SK-N-MC (cell line): ENCODE measurements at places on chromosomes 2 and 18.
A peak's percentile ranks its signal among the peaks of the same experiment; 100 is the strongest.

DNA sequence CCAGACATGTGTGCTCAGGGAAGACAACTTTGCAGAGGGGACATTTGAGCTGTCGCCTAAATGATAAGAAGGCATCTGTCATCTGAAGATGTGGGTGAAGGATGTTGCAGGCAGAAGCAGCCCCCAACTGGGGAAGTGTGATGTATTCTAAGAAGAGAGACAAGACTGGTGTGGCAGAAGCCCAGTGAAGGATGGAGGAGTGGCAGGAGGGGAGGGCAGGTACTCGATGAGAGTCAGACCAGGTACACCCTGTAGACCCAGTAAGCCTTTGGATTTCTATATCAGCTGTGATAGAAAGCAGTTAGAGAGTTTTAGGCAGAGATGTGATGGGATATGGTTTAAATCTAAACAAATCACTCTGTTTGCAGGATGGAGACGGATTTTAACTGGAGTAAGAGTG, 19.2 kb downstream of the SLC14A2 start:
- DNase-seq, result no peak

GRCh38 chr18:7671105-7671504, 104.0 kb downstream of the PTPRM start:
- DNase-seq, result no peak

DNA sequence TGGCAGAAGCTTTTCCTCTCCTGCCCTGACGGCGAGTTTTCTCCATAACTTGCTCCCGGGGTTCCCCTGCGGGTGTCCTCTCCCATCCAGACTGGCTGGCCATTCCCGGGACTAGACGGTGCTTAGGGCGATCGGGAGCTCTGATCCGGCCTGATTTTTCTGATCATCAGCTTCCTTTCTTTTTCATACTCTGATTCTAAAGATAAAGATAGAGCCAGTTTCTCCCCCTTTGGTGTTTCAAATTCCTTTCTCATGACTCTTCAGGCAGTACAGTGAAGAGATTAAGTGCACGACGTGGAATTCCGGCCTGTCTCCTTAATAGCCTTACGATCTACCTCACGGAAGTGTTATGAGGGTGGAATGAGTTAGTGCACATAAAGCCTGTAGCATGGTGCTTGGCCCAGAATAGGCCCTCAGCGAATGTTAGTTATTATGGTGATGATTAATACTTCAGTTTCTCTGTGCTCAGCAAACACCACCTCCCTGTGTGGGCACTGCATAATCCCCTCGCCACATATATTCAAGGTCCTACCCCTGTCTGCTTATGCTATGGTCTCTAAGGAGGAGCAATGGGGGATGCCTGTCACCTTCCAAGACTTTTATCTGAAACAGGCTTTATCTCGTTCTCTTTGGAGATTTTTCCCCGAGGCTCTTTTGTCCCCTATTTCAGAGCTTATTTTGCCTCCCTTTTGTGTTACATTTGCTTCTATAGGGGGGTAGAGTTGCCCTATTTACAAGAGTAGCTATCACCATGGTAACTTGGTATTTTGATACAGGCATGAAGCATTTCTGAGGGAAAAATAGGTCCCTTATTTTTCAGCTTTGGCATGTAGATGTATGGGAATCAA, 254.8 kb downstream of the CDH2 start:
- no peak for DNase-seq

DNA sequence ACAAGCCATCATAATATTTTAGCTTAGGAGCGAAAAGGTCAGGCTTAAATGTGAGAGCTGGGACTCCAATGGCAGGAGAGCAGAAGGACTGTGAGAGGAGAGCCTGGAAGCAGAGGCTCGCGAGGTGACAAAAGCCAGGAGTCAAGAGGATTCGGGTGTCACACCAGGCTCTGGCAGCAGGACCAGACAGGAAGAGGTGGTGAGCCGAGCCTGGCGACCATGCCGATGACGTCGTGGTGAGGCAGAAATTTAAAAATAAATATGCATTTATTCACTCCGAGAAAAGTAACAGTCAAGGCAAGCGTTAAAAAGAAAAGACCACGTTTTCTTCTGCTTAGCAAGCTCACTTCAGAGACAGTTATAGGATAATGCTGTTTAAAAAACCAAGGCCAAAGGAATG, 31.3 kb upstream of the ZNF236 start:
- DNase-seq, result no peak

- DNase-seq, result no peak
Measured at GRCh38 chr2:162233197-162233596, 10.0 kb downstream of the FAP start.

GRCh38 chr2:10963155-10963554, 51.4 kb downstream of the KCNF1 start:
- DNase-seq, result peak; percentile 2

DNA sequence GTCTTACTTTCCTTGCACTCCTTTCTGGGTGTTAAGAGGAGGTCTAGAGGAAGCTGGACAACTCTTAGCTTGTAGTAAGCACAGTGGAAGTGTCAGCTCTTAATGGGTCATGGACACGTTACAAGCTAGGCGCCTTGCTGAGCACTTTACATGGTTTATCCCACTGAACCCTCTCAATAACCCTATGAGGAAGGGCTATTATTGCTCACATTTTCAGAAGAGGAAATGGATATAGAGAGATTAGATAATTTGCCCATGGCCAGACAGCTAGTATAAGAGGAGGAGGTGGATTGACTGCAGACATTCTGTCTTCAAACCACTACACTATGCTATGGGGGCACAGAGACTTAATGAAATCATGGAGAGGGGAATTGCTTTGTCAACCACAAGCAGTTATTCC, 8.3 kb upstream of the IL1RN start:
- DNase-seq, result no peak

- DNase-seq, result no peak
Measured at GRCh38 chr2:144703852-144704708, 184.2 kb upstream of the ZEB2 start.

- DNase-seq, result peak; percentile 59
Measured at GRCh38 chr2:161946489-161947107, 127.4 kb downstream of the DPP4 start.

- DNase-seq, result no peak
Measured at GRCh38 chr2:67256892-67257291, 140.2 kb upstream of the ETAA1 start.

- DNase-seq, result no peak
Measured at GRCh38 chr2:159164457-159164911, 122.0 kb downstream of the WDSUB1 start.

GRCh38 chr2:185979546-185980071, 241.0 kb downstream of the FSIP2 start:
- no peak for DNase-seq
